Choroid plexus epithelial cell (primary cell): ENCODE measurements at places on chromosomes 5 and 9.
A peak's percentile ranks its signal among the peaks of the same experiment; 100 is the strongest.

DNA sequence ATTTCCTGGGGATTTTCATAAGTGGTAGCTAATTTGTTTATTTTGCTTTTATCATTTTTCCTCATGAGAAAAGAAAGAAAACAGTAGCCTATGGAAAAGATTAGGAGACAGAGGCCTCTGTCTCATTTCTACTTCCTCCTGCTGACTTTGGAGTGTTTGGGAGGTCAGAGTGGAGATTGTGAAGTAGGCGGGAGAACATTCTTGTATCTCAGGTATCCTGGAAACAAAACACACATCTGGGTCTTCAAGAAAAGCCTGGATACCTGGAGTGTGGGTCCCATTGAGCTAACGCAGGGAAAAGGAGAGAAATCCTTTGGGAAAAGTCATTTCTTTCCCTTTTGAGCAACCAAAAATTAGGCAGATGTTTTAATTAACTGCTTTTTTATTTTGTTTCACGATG is 161.5 kb upstream of the DMAC1 start:
- no peak for DNase-seq

DNA sequence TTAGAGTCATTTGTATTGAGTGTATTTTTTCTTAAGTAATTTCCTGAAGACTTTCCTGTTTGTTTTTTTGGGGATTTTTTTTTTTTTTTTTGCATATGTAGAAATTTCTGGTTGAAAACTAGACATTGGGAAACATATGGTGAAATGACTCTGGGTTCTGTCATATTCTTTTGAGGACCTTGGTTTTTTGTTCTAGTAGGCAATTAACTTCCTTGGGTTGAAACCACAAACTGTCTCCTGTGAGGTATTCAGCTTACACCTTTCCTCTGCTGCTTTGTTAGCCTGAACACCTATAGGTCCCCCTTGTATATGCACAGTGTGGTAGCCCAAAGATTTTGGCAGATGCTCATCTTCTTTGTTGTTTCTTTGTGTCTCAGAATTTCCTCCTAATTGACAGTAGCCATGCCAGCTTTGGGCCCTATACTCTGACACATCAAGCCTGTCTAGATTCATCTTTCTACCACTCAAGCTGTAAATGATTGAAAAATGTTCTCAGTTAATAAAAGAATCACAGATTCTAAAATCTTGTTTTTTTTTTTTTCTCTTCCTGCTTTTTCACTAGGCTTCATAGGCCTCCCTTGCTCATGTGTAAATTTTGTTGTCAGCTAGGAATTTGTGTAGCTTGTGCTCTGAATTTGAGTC is 140.6 kb downstream of the COMMD10 start:
- no peak for DNase-seq

- DNase-seq = no peak
These were observed 115.4 kb downstream of the MARCHF3 start for GRCh38 chr5:126914801-126915436.

DNA sequence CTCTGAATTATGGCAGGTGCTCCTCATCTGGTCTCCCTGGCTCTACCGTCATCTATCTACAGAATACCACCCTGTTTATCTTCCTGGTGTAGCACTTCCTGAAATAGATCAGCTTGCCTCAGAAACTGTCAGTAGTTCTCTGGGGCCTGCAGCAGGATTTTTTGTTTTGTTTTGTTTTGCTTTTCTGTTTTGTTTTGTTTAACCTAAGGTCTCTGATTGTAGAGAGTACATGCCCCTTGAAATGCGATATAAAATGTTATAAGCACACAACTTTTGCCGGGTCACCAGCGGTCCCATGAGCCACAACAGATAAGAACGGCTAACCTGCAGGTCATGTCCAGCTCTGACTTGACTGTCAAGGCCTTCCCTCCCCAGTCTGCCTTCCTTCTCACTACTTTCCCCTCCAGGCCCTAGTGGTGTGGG is 26.6 kb upstream of the CREBRF start:
- peak; percentile 31 for DNase-seq

- DNase-seq = no peak
These were observed 4.3 kb upstream of the RIC1 start for GRCh38 chr9:5624655-5625054.

GRCh38 chr5:11007269-11007870 is 246.3 kb upstream of the DAP start:
- no peak for DNase-seq

- DNase-seq = no peak
These were observed 35.6 kb upstream of the ADRA1B start for GRCh38 chr5:159880676-159881075.

GRCh38 chr5:159660401-159660800 is 255.9 kb upstream of the ADRA1B start:
- peak; percentile 12 for DNase-seq

DNA sequence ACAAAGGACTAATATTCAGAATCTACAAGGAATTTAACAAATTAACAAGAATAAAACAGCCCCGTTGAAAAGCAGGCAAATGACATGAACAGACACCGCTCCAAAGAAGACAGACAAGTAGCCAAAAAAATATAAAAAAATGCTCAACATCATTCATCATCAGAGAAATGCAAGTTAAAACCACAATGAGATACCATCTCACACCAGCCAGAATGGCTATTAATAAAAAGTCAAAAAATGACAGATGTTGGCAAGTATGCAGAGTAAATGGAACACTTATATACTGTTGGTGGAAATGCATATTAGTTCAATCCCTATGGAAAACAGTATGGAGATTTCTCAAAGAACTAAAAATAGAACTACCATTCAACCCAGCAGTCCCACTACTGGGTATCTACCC is 302.7 kb upstream of the RGMB start:
- no peak for DNase-seq

GRCh38 chr9:121721770-121722169 is 70.3 kb downstream of the DAB2IP start:
- DNase-seq = no peak

DNA sequence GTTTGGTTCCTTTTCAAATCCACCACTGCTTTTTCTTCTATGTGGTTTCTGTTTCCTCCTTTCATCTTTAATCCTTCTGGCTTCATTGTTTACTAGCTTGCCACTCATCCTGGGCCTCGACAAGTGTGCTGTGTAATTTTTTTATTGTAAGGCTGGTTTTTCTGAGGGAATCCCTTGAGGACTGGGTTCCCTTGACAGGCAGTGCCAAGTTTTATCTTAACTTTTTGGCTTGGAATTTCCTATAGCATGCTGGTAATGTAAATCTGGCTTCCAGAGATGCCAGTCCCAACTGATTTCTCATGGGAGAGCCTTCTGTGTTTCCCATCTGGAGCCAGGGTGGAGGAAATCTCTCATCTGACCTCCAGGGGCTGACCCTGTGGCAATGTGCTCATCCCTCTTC is 184.7 kb downstream of the ROR2 start:
- no peak for DNase-seq

DNA sequence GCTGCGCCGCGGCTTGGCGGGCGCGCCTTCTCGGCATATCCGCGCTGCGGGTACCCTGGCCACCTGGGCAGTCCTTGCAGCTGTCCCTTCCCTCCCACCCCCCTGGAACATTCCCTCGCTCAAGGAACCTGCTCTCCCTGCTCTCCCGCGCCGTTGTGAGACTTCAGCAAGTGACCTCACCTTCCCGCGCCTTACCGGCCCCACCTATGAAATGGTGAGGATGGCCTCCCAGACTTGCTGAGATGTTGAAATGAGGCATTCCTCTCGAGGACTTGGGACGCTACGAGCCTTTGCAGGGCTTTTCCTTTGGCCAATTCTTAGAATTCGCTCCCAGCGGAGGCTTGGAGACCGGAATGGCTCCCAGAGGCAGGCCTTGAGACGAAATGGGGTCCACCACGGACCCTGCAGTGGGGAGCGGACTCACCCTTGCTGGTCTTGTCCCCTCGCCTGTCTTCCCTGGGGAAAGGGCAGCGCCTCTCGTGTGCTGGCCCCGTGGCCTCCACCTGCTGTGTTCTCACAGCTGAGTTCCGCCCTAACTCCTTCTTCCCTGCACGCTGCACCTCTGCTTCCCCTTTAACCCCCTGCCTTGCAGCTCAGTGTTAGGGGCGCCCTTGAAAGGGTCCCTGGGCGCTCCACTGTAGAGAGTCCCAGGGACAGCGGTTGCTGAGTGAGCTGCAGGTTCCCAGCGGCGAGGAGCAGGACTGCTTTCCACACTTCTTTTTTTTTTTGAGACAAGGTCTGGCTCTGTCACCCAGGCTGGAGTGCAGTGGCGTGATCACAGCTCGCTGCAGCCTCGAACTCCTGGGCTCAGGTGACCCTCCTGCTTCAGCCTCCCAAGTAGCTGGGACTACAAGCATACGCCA is 907 bp downstream of the HMCN2 start:
- no peak for DNase-seq

DNA sequence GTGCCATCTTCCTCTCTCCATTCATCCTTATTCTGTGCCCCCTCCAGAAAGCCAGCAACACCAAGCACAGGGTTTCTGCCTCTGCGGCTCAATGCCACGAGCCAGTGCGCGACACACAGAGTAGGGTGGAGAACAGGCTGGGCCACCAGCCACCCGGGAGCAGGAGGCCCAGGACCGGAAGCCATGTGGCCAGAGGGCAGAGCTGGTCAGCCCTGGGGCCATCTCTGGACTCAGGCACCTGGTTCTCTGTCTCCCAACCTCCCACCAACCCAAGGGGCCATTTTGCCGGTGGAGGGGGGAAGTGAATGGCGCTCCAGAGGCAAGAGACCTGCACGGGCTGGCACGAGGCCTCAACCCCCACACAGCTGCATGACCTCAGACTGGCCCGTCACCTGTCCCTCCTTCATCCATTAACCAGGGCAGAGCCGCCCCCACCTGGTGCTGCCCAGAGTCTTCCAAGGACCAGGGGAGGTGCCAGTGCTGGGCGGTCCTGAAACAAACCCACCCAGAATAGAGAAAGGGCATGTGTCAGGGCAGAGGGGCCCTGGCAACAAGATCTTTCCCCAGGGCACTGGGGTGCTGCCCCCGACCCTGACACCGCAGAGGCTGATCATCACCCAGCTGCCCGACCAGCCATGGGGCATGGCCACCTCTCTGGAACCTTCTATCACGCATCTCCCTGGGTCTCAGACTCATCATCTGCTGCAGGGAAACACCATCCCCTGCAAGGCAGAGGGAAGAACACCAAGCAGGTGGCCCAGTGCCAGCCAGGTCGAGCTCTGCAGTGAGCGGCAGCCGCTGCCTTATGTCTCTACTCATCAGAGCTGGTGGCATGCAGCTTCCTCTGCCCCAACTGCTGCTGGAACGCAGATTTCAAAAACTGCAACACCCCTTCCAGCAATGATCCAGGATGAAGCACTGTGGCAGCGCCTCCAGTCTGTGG is 11.9 kb downstream of the VAV2 start:
- DNase-seq = no peak

DNA sequence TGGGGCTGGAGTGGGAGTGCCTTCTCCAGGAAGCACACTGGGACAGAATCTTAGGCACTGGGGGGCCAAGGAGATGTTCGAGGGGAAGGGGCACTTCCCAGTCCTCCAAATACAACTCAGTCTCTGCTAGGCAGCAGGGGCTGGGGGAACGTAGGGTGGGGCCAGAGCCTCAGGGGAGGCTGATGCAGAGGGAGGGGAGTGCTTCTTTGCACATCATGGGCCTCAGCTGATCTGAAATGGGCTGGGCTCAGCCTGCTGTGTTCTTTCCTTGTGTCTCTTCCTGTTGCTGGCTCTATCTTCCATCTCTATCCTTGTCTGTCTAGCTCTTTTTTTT is 15.6 kb downstream of the PSD2 start:
- DNase-seq = no peak

GRCh38 chr5:178673801-178674295 is 47.0 kb upstream of the CLK4 start:
- DNase-seq = no peak

DNA sequence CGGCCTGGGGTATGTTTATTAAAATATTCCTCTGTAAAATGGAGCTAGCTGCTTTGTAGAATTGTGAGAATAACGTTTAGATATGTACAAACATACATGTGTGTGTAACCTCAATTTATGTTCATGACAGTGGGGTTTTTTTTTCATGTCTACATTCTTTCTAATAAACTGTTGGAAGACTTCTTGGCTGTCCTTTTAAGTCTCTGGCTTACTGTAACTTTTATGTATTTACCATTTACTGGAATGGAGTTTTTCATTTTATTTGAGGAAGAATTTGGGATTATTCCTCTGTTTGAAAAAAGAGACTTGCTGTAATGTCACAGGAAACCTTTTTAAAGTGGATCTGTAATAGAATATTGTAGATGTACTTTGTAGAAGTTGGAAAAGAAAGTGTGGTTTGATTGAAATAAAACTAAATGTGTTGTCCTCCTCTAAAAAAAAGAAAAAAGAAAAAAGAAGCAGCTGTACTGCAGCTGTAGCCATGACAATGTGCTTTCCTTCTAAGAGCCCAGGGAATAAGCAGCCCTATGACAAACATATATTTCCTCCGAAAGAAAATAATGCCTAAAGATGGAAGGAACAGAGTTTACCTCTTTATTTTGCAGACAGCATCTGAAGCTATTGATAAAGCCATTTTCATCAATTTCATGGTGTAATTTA is 71.2 kb upstream of the FREM1 start:
- no peak for DNase-seq

DNA sequence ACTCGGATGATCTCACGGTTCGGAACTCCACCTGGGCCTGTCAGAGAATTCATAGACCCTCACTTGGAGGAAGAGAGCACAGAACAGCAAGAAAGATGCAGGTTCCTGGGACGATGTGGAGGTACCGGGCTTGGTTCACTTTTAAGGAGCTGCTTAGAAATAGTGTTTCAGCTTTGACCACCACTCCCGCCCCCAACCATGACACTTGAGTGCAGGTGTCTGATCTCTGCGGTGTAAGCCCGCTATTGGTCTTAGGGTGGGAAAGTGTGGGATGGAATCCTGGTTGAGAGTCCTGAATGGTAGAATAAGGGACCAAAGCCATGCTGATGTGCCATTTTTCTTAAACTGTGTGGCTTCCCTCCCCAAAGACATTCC is 97.2 kb upstream of the LMX1B start:
- no peak for DNase-seq

GRCh38 chr5:119319890-119320289 is 35.9 kb upstream of the TNFAIP8 start:
- DNase-seq = no peak

DNA sequence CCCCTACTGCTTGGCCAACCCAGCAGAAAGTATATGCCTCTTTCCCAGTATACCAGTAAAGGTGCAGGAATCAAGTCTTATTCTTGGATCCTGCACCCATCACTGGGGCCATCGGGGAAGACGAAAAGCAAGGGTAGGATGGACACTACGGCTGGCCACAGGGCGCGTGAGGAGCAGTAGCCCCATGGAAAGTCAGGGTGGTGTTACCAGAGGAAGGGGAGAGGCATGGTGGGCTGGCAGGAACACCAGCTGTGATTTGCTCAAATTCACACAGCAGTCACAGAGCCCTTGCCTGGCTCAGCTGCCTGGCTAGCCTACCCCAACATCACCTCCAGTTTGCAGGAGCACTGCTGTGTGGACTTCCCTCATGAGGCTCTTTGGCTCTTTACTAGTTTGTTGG is 34.5 kb upstream of the SAP30L start:
- DNase-seq = no peak

GRCh38 chr9:20200991-20201431 is 412.2 kb upstream of the SLC24A2 start:
- no peak for DNase-seq

GRCh38 chr9:110575945-110576344 is 3.6 kb downstream of the SVEP1 start:
- DNase-seq = peak; percentile 37

GRCh38 chr9:136312436-136312835 is 8.5 kb upstream of the CCDC187 start:
- DNase-seq = peak; percentile 61
